ENCODE measurements at places on chromosomes 7 and 10.

DNA sequence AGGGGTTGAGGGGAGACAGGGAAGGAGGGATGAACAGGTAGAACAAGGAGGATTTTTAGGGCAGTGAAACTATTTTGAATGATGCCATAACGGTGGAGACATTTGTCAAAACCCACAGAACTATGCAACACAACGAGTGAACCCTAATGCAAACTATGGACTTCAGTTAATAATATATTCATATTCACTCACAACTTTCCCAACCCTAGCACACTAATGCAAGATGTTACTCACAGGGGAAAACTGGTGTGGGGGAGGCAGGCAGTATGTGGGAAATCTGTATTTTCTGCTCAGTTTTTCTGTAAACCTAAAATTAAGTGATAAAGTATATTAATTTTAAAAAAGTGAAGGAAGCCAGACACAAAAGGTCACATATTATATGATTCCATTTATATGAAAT is 17.3 kb downstream of the GNA12 start:
- DNase-seq: no peak

DNA sequence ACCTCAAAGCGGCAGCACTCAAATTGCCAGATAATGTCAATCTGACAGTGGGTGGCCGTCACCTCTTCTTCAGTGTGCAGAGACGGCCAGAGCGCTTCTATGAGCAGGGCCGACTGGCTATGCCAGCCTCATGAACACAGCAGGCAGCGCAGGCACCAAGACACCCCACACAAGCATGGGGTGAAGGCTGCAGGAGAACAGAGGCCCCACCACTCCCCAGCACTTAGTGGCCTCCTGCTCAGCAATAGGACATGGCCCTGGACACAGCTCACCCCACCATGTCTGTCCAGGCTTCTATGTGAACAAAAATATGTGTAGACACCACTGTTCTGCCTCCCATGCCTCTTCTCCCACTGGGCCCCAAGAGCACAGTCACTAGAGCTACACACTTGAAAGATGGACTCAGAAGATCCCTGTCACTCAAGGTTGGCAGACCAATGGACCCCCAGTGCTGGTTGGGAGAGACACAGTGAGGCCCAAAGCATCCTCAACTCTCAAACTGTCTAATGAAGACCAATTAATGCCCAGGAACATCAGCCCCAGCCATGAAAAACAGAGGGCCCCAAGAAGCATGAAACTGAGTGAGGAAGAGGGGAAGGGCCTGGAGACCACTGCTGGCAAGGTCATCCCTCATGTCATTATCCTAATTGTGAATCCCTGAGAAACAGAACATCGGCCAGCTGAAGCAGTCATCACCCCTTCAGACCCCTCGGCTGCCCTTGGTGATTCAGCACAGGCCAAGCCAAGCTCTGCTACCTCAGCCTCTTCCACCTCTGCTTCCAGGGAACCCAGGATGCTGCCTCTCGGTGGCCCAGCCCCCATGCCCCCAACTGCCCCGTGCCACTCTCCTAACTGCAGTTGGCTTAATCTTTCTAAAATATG is 77.7 kb downstream of the GRID1 start:
- no peak for DNase-seq

DNA sequence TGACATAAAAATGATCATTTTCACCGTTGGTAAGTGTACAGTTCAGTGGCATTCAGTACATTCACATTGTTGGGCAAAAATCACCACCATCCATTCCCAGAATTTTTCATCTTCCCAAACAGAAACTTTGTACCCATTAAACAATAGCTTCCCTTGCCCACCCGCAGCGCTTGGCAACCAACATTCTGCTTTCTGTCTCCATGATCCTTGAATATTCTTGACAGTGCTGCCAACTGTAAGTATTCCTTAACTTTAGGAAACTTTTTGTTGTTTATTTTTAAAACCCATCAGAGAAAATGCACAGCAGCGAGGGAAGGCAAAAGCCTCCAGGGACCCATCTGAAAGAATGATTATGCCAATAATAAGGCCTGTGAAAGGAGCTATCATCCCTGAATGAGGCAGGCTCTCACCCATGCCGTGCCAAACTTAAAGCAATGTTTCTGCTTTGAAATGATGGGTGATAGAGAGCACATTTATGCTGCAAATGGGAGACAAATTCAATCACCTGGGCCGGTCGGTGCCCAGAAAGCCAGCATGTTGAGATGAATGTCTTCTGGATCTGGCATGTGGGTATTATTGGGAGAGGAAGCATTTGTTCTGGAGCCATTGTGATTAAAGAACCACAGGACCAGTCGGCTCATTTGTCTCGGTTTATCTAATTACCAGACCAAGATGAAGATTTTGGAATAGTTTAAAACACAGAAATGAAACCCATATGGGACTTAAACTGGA is 202.1 kb upstream of the NPVF start:
- no peak for DNase-seq

DNA sequence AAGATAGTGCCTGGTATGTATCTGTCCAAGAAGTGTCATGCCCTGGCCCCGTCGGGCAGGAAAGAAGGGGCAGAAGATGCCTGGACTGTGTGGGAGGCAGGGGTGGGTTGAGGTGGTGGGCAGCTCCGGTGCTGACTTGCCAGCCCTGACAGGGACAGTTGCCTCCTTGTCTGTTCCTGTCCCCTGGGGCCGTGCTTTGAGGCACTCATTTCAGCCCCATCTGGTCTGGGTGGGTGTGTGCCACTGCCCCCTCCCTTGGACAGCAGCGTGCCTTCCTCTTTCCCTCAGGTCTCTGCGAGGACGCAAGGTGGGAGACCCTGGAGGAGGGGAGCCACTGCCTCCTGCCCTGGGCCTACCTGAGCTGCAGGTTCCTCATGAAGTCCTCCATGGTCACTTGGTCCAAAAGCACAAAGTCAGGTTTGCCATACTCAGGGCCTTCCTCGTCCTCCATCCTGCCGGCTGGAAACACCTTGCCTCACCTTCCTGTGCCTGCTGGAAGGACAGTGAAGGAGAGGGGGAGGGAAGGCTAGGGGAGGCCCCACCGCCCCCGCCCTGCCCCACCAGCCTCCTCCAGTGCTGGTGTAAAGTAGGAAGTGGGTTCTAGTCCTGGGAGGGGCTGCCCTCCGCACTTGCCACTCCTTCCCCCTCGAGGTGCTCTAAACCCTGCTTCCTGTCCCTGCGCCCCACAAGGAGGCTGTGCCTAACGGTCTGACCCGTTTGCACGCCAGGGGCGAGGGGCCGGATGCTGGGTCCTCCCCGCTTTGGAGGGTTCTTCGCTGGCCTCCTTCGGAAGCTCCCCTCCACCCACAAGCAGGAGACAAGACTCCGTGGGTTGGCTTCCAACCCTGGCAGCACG is at the start of gene MYO1G:
Gene MYO1G (minus strand): TSS at position 505 of the 856 bp plus-strand sequence. CDS start 54 bp downstream, at position 451.
- no peak for DNase-seq

DNA sequence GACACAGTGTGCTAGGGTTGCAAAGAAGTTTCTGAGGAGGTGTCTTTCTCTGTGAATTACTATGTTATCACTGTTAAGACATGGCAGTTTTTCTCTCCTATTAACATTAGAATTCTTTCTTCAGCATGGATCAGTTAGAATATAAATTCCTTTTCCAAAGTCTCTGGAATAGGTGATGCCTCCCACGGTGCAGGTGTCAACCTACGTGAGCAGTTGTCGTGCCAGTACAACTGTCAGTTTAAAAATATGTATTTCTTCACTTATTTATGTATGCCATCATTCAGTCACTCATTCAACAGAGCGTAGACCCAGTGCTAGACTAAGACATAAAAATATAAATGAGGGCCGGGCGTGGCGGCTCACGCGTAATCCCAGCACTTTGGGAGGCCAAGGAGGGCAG is 83.5 kb downstream of the TACC2 start:
- no peak for DNase-seq

GRCh38 chr10:107545717-107546116 is 381.2 kb upstream of the SORCS1 start:
- no peak for DNase-seq

- no peak for DNase-seq
Measured at GRCh38 chr7:11714205-11714604, 117.8 kb downstream of the THSD7A start.

DNA sequence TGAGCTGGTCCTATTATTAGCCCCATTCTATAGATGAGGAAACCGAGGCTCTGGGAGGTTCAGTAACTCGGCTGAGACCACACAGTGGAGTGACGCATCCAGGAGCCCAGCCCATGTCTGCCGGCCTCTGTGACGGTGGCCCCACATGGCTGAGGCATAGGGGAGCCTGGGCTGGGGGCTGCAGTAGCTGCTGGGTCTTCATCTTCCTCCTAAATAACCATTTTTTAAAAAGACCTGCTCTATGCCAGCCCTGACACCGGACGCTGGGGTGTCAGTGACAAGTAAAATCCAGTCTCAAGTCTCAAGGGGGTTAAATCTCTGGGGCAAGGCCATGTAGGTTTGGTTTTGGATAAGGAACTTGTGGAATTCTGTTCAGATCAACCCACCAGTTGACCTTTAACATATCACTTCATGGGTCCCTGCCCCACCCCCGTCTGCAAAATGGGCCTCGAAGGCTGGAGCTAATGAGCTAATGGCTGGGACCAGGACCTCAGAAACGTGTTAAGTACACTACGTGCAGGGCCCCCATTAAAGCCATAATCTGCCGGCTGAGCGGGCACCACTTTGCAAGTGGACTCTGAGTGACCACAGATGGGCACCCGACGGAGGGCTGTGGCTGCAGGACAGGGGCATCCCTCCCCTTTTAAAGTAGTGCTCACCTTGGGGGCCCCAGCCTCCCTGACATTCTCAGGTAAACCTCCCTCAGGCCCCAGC is 136.5 kb upstream of the UNC5B start:
- DNase-seq: no peak

GRCh38 chr7:98968621-98969020 is 90.3 kb downstream of the TRRAP start:
- DNase-seq: no peak

DNA sequence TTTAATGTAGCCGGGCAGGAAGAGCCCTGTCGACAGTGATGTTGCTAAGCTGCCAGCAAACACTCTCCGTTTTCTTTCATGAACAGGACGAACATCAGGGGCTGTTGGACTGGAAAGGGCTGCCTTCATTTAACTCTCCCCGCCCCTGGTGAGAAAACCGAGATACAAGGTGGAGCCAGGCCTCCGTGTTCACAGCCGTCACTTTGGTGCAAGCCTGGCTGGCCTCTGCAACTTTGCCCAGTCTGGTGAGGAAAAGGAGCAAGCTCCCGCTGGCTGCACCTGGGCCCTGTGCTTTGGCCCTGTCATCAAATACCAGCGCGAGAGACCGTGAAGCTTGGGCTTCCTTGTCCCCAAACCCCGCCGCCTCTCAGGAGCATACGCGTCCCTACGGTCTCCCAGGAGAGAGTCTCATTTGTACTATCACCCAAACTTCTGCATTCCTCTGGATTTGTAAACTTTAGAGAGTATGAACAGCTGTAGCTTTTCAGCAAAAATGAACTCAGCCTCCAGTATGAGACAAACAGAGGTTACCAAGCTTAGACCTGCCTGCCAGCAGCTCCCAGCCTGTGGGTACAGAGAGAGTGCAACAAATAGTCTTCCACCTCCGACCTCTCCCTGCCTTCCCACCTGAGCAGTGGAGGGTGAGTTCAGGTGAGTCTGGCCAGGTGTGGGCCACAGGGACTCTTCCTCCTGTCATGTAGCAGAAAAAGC is 445.3 kb upstream of the MGMT start:
- no peak for DNase-seq

GRCh38 chr7:111527545-111527944 is 34.7 kb downstream of the IMMP2L start:
- DNase-seq: no peak

DNA sequence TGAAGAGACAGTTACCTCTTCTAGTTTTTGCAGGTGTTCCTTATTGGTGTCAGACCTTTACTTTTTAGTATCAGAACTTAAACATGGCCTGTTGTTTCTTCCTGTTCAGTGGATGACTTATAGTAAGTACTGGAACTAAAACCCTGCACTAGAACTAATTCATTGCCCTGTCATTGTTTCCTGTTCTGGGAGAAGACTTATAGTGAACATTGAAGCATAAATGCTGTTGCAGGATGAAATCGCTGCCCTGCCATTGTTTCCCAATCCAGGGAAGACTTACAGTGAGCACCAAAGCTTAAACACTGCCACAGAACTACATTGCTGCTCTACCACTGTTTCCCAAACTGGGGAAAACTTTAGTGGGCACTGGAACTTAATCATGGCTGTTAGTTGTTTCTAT is 13.1 kb downstream of the IPMK start:
- DNase-seq: no peak

DNA sequence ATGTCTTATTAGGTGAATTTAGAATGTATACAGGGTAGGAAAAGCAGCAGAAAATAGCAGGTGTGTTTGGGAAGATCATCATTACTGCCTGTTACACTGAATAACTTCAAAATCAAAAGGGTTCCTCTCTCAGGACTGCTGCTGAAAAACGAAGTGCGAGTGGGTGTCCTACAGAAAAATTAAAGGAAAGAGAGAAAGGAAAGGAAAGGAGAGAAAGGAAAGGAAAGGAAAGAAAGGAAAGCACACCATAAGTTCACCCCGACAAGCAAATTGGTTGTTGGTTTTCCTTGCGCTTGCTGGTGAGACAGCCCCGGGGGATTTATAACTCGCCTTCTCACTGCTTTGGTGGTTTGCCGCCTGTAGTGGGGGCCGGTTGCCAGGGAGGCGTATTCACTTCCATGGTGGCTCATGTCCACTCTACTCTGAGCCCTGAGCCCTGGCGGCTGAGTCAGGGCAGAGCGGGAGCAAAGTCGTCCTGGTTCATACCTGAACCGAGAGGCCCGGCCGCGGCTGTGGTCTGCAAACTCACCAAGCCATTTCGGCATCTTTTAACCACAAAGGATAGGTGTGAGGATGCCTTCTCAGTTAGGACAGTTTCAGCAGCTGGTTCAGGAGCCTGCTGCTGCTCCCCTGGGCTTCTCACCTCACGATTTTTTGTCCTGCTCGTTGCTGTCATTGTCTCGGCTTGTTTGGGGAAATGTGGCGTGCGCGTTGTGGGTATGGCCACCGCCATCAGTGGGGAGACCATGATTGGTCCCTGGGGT is 26.1 kb downstream of the INPP5A start:
- DNase-seq: no peak

DNA sequence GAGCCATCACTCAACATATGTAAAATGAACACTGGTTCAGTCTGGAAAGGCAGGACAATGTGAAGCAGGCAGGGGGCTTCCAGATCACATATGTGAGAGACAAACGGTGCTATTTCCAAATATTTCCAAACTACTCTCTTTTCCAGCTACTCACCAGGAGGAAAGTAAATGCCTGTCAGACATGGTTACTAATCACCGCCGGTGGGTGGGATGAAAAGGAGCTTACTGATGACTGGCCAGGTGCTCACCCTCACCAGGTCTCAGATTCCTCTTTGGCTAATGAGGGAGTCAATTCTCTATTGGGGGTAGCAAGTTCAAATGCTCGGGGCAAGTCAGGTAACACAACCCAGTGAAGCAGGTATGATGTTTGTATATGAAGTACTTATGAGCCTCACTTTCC is 9.7 kb upstream of the MSMB start:
- DNase-seq: no peak

DNA sequence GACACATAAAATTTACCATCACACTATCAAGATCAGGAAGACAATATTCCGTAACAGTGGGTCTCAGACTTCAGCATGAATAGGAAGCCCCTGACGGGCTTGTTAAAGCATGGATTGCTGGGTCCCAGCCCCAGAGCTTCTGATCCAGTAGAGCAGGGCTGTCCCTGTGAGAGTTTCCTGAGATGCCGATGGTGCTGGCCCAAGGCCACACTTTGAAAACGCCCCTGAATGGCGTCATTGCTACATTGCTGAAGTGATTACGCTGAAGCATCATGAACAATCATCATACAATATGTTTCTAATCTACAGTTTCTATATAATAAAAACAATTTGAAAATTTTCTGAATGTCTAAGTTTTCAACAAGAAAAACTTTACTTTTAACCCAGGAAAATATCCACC is 38.0 kb upstream of the TMEM72 start:
- no peak for DNase-seq

- no peak for DNase-seq
Measured at GRCh38 chr10:16987206-16987621, 142.4 kb downstream of the CUBN start.
